Activated CD8-positive, alpha-beta T cell treated with anti-CD3 and anti-CD28 coated beads for 36 hours (primary cell): ENCODE measurements at places on chromosomes 12 and 14. TPM values are rescaled to one million over a fixed set of nuclear protein-coding genes. Genes with fewer than 3 reads are reported as not detected.
A peak's percentile ranks its signal among the peaks of the same experiment; 100 is the strongest.

DNA sequence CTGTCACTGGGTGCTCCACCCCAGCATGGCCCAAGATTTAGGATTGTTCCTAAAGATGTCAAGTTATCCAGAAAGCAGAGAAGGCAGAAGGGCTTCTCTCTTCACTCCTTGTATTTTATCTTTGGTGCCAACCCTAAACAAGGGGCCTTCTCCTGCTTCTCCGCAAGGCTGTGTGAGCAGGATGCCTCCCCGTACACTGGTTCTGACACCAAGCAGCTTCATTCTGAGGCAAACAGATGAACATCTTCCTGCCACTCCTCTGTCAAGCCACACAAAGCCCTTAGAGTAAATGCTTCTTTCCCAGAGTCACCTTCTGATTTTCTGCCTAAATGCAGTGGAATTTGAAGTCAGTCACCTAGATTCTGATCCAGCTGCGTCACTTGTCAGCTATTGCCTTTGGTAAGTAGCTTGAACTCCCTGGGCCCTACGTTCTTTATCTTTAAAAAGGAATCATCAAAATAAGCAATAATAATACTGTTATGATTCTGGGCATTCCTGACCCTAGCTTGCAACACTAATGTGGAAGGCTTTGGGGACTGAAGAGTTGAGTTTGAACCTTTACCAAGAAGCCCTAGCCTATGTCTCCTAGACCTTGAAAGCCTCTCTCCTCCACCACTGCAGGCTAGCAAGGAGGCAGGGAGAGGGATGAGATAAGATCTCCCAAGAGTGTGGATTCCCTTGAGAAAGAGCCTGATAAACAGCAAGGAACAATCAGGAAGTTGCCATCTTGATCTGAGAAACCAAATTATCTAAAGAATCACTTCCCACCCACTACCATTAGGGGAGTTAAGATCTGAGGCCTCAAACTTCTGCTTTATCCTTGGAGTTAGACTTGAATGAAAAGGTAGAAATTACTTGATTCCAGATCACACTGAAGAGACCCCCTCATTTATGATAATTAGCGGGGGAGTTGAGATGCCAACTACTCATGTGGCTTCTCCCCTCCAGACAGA is 5.7 kb downstream of the KRT73 start:
- DNase-seq: no peak

DNA sequence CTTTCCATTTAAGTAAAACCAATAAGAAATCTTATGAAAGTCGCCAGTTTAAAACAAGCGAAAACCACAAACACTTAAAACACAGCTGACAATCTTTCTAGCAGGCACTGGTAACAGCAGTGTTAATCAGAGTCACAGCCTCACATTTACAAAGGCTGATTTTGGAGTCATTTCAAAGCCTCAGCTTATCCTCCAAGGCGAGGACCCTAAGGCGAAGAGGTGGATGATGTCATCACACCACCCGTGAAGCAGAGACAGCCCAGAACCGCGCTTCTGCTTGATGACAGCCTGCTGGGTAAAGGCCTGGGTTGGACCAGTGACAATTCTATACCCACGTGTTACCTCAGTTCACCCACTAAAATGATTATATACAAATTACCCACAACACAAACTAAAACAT is 10.1 kb downstream of the GOLGA3 start:
- no peak for DNase-seq

GRCh38 chr14:60350366-60350720 is 101.3 kb downstream of the PPM1A start:
- DNase-seq: no peak

GRCh38 chr12:40971911-40972310 is 216.2 kb upstream of the PDZRN4 start:
- no peak for DNase-seq

GRCh38 chr14:85813040-85813439 is 283.1 kb downstream of the FLRT2 start:
- DNase-seq: peak; percentile 1

CLEC1B gene
- total RNA-seq: not detected

- no peak for DNase-seq
These were observed 192.7 kb downstream of the DPF3 start for GRCh38 chr14:72701237-72701565.

- DNase-seq: no peak
These were observed 14.5 kb upstream of the NAV3 start for GRCh38 chr12:77816196-77816595.

DNA sequence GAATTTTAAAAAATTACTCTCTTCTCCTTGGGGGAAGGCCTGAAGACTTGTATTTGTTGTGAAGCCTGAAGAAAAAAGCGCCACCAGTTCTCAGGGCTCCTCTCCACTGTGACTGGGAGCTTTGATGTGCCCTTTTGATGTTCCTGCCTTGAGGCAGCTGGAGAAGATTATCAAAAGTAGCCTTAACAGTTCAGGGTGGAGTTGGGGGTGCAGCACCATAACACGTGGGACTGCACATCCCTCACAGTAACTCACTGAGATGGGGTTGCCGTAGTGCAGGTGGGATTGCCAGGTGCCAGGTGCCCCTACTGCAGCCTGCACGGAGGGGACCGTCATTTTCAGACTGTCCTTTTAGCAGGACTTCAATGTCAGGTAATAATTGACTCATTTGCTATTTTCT is 474.1 kb downstream of the ETNK1 start:
- DNase-seq: no peak

DEGS2 gene
- total RNA-seq: 3.1 TPM

- DNase-seq: no peak
These were observed 69.9 kb downstream of the PAH start for GRCh38 chr12:102847131-102847530.

ASCL1 gene
- not detected for total RNA-seq

GRCh38 chr12:76266797-76267196 is 81.4 kb downstream of the BBS10 start:
- DNase-seq: no peak

GRCh38 chr12:129961856-129962255 is 58.0 kb upstream of the TMEM132D start:
- no peak for DNase-seq

GRCh38 chr12:29889737-29890136 is 106.0 kb upstream of the TMTC1 start:
- DNase-seq: peak; percentile 44
